H9 (cell line): ENCODE measurements at places on chromosomes 2 and 18. TPM values are rescaled to one million over a fixed set of nuclear protein-coding genes. Genes with fewer than 3 reads are reported as not detected.

The PSMA8 gene
- not detected in 2 replicates for total RNA-seq

DNA sequence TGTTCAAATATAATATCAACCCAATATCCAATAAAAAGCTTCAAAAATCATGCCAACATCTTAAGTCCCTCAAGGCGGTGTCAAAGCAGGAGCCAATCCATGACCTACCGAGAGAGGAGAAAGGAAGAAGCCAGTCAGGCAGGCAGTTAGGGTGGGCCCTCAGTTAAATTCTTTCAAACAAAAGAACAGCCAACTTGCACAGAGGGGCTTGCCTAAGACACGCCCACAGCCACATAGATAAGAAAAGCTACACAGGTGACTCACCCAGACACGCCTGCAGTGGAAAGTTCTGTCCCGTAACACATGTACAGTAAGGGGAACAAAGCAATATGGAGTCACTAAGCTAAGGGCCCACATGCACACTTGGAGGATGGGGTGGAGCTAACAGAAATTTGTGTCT is 61.3 kb downstream of the SP110 start:
- DNase-seq, result no peak

The CTAGE1 gene
- not detected in 2 replicates for total RNA-seq

GRCh38 chr2:69777786-69778105 is 35.8 kb downstream of the ANXA4 start:
- no peak for DNase-seq

DNA sequence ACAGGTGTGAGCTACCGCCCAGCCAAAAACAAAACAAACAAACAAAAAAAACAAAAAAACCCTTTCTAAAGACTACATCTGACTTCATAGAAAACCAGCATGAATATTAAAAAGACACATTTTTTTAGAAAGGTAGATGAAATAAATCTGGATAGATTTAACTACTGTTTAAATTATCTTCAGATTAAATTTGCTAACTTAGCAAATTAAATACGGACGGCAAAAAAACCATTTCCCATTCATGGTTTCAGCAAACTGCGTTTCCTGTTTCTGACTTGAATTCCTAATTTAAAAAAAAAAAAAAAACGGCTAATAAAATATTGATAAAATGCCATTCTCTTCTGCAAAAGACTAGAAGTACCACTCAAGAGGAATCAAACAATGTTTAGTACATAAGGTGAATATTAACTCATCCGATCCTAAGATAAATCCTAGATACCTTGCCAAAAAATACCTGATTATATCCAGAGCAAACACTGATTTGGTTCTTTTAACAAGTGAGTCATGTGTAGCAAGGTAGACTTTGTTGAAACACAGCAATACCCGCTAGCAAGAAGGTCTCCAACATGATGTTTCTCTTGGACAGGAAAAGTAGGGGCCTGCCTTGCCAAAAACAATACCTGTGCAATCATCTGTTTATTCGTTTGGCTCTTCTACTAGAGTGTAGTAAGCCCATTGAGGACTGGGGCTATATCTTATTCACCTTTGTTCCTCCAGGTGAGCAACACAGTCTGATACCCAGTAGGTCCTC is 96.2 kb downstream of the BARD1 start:
- no peak for DNase-seq

The CGREF1 gene
- total RNA-seq, result 1.4 and 2.1 TPM in 2 replicates

DNA sequence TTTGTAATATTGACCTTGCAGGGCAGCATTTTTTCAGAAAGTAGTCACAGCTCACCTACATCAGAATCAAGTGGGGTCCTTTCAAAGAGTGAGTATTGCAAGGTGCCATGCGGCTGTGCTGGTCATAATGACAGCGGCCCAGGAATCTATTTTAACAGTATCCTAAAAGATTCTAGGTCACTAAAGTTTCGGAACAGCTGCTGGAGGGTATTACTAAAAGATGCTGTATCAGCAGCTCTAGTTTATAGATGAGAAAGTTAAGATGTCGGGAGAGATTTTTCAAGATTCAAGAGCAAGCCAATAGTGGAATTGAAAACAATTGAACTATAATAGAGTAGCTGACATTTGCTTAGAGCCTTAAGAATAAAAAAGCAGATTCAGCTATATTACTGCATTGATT is 336.0 kb downstream of the SLC8A1 start:
- DNase-seq, result no peak

DNA sequence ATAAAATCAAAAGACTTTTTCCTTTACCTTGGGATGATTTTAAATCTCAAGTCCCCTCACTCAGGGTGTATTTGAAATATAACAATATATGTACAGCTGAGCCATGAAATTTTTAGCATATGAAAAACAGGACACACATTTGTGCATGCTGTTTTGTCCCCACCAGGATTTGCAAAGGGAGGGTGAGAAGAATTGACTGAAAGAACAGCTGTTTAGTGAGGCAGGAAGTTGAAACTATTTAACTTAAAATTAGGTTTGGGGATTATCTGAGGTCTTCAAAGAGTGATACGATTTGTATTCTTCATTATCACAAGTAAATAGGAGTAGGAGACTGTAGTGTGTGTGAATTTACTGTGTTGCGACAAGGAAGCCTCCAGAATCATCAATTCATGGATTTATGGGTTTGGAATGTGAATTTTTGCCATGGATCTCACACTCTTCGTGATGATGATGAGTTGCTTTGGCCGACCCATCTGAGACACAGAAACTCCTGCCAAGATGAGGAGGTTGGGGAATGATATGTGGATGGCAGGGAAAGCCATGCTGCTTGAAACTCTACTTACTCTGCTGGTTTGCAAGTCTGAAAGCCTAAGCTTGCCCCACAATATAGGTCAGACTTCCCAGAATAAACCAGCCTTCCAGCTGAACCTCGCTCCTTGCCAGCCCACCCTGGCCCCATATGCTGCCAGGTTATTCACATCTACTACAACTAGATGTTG is 31.0 kb upstream of the SPATS2L start:
- DNase-seq, result no peak

- no peak for DNase-seq
These were observed 102.8 kb upstream of the TTN start for GRCh38 chr2:178910005-178910404.

The PCARE gene
- not detected in 2 replicates for total RNA-seq

The POTEE gene
- total RNA-seq, result 1.1 and 1.2 TPM in 2 replicates

The FBXO15 gene
- total RNA-seq, result 0.39 and 0.48 TPM in 2 replicates

DNA sequence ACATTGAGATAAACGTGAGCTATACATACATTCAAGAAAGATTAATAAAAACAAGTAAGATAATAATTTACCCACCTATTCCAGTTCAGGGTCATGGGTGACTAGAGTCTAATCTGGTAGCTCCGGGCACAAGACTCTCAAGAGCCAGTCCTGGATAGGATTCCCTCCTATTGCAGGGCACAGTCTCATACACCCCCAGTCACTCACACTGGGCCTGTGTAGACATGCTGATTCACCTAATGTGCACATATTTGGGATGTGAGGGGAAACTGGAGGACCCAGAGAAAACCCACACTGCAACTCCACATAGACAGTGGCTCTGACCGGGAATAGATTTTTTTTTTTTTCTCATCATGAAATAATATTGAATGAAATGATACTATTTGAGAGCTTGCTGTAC is 81.5 kb upstream of the THUMPD2 start:
- no peak for DNase-seq

- DNase-seq, result no peak
These were observed 99.4 kb upstream of the TRIB2 start for GRCh38 chr2:12617366-12617765.

DNA sequence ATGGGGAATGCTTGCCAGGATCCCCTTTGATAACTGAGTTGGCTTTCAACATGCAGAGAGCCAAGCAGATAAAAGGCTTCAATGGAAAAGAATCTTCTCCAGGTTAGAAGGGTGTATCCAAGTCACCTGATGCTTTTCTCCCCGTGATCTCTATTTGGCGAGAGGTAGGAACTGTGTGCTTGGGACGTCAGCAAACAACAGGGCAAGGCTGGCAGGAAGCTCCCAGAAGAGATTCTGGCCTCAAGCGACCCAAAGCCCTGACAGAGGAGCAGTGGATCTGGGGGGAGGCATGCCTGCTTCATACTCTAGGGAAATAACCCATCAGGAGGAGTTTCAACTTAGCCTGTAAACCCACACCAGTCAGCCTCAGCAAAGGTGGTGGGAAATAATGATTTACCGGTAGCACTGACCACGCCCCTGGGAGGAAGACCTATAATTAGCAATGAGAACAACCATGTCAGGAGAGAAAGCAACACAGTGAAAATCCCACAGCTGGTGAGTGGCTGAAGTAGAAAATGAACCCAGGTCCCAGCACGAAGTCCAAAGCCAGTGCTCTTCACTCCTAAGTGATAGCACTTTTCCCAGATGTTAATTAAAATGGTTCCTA is 76.3 kb upstream of the SEC11C start:
- no peak for DNase-seq

DNA sequence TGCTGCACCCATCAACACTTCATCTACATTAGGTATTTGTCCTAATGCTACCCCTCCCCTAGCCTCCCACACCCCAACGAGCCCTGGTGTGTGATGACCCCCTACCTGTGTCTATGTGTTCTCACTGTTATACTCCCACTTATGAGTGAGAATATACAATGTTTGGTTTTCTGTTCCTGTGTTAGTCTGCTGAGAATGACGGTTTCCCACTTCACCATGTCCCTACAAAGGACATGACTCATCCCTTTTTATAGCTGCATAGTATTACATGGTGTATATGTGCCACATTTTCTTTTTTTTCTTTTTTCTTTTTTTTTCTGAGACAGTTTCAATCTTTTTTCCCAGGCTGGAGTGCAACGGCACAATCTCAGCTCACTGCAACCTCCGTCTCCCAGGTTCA is 284.1 kb upstream of the CYP26B1 start:
- DNase-seq, result no peak

DNA sequence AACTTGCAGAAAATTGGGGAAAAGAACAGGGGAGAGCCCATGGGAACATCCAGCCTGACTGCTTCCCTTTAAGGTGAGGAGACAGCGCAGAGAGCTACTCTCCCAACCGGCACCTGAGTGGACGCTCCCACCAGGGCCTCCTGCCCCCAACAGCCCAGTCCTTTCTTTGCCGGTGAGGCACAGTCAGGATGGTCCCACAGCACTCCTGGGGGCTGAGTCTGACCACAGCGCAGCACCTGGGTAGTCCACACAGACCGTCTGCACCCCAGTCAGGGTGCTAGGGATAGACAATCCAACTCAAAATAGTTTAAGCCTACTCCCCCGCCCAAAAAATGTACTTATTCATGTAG is 74.5 kb downstream of the MEX3C start:
- no peak for DNase-seq

The RAB1A gene
- 112 and 119 TPM in 2 replicates for total RNA-seq

- no peak for DNase-seq
These were observed 3.9 kb downstream of the MARCO start for GRCh38 chr2:118945881-118946280.

- DNase-seq, result no peak
These were observed 21.9 kb downstream of the CHMP3 start for GRCh38 chr2:86541334-86541733.

The TUBA3E gene
- total RNA-seq, result 0.13 and 0.26 TPM in 2 replicates

GRCh38 chr18:58416014-58416703 is 212.7 kb downstream of the ALPK2 start:
- no peak for DNase-seq

GRCh38 chr2:205730191-205730590 is 47.9 kb downstream of the NRP2 start:
- DNase-seq, result no peak

The TAF1B gene
- 29.9 and 31.9 TPM in 2 replicates for total RNA-seq

- no peak for DNase-seq
These were observed 17.4 kb upstream of the CHAC2 start for GRCh38 chr2:53750041-53750768.

DNA sequence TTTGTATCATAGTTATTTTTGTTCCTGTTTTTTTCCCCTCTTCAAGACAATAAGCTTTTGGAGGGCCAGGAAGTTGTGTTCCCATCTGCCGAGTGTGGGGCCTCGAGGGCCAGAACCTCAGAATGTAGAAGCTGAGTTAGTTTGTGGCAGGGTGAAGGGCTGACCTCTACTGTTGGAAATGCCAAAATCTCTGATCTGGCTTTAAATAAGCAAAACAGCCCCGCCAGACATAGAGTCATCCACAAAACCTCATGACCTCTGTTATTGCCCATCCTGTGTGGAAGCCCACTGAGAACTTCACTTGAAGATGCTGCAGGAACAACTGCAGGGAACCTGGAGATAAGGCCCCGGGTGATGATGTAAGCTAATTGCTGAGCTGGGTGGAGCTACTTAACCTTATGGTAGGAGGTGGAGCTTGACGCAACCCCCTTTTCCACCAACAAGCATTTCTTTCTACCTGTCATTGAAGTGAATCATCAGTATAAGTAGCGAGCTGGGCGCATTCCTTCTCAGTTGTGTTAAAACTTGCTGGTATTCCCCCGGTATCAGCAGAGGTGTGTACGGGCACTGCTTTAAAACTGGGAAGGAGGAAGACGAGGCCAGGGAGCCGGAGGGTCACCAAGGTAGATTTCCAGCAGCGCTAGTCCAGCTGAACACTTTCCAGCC is 177.2 kb downstream of the NEDD4L start:
- DNase-seq, result peak; percentile 79

- DNase-seq, result no peak
These were observed 63.1 kb upstream of the NFATC1 start for GRCh38 chr18:79332646-79333045.

The ZNF385B gene
- total RNA-seq, result 2.1 and 3.0 TPM in 2 replicates

The SIX3 gene
- total RNA-seq, result 0.35 and 0.55 TPM in 2 replicates

- DNase-seq, result no peak
These were observed 112.3 kb downstream of the GALNT1 start for GRCh38 chr18:35693829-35694228.

The IL36B gene
- total RNA-seq, result not detected in 2 replicates
